Stimulated activated CD8-positive, alpha-beta memory T cell treated with anti-CD3 and anti-CD28 coated beads, Interleukin-15, amount 100 ng/mL, for 24 hours (primary cell): ENCODE measurements at places on chromosomes 11 and 22.

DNA sequence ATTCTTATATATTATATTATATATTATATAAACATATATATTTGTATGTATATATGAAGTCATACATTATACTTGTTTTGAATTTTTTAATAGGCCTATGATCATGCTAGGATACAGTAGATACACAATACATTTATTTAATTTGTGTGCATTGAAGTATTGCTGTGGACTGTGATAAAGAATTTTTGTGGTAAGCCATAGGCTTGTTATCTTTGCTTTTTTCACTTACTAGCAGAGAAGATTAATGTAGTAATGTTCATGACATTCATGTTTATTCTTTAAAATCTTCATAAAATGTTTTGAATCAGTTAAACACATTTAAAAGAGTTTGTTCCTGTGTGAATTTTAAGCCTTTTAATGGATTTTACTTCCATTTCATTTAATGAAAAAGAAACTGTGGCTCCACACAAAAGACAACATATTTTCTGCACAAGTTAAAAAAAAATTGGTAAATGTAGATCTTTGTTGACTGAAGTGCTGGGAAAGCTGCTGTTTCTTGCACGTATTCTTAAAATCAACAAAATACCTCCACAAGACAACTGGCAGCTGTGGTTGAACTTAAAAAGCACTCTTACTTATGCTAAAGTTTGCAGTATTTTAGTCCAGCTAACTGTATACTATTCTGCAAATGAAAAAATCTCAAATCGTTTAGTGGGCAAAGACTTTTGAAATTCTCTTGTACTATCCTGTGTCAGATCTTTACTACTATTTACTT, 156.2 kb downstream of the TMEM135 start:
- DNase-seq, result no peak

GRCh38 chr22:36595940-36596339, 67.0 kb upstream of the EIF3D start:
- no peak for DNase-seq

DNA sequence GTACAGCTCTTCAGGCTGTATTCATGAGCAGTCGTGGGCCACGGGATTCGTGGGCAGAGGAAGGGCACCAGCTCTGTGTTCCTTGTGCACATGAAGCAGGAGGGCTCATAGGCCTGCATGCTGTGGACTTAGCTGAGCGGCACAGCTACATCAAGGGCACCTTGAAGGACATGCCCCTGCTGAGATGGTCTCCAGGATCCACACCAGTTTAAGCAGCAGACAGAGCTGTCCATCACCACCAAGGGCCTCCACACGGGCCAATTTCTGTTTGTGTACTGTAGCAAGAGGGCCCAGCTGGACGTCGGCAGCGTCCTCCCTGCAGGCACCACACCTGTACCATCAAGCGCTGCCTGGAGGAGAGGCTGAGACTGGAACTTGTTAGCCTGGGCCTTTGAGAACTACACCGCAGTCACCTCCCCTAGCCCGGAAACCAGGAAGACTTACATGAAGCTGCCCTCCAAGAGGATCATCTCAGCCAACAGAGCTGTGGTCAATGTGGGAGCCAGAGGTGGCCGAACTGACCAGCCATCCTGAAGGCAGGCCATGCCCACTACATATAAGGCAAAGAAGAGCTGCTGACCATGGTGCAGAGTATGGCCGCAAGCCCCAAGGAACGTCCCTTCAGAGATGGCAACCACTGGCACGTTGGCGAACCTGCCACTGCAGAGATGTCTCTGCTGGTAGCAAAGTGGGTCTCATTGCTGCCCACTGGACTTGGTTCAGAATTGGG, 32.7 kb upstream of the GNB1L start:
- DNase-seq, result no peak

DNA sequence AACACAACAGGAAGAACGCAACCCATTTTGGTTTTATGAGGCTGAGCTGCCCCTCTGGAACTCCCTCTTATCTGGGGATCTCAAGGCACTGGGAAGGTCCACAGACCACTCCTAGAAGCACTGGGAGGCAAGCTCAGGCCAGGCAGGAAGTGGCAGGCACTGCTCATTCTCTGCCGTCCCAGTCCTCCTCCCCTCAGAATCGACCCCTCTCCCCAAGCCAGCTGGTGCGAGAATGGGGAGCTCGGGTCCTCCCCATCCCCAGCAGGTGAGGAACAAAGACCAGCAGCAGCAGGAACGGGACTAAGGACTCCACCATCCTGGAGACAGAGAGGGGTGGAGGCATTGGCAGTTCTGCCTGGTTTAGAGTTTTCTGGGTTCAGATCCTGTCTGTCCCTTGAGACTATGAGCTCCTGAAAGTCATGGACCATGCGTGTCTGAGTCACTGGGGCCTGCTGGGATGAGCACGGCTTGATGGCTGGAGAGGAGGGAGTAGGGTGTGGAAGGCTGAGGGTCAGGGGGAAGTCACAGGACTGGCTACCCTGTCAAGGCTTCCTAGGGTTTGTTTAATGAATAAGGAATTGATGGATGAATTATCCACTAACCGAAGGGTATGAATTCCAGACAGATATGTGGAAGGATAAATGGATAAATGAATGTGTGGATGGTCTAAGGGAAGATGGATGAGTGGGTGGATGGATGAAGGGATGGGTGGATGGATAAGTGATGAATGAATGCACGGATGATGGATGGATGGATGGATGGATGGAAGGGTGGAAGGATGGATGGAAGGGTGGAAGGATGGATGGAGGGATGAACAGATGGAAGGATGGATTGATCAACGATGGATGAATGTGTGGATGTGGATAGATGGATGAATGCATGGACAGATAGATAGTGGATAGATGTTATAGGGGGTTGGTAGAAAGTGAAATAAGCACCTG, 6.4 kb downstream of the MYEOV start:
- no peak for DNase-seq

- no peak for DNase-seq
These were observed 121.1 kb downstream of the KCNC1 start for GRCh38 chr11:17855531-17856290.

GRCh38 chr11:27692781-27693180, 7.5 kb downstream of the BDNF start:
- DNase-seq, result no peak

- no peak for DNase-seq
These were observed 48.5 kb upstream of the BMAL1 start for GRCh38 chr11:13229136-13229535.

- no peak for DNase-seq
These were observed 4.1 kb downstream of the SERPINH1 start for GRCh38 chr11:75565916-75566762.

GRCh38 chr11:86918973-86919372, 36.2 kb downstream of the FZD4 start:
- no peak for DNase-seq

DNA sequence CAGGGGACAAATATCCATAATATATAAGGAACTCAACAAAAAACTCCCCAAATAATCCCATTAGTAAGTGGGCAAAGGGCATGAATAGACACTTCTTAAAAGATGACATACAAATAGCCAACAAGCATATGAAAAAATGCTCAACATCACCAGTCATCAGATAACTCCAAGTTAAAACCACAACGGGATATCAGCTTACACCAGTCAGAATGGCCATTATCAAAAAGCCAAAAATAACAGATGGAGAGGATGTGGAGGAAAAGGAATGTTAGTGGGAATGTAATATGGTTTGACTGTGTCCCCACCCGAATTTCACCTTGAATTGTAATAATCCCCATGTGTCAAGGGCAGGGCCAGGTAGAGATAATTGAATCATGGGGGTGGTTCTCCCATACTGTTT, 350.1 kb downstream of the GUCY1A2 start:
- no peak for DNase-seq

DNA sequence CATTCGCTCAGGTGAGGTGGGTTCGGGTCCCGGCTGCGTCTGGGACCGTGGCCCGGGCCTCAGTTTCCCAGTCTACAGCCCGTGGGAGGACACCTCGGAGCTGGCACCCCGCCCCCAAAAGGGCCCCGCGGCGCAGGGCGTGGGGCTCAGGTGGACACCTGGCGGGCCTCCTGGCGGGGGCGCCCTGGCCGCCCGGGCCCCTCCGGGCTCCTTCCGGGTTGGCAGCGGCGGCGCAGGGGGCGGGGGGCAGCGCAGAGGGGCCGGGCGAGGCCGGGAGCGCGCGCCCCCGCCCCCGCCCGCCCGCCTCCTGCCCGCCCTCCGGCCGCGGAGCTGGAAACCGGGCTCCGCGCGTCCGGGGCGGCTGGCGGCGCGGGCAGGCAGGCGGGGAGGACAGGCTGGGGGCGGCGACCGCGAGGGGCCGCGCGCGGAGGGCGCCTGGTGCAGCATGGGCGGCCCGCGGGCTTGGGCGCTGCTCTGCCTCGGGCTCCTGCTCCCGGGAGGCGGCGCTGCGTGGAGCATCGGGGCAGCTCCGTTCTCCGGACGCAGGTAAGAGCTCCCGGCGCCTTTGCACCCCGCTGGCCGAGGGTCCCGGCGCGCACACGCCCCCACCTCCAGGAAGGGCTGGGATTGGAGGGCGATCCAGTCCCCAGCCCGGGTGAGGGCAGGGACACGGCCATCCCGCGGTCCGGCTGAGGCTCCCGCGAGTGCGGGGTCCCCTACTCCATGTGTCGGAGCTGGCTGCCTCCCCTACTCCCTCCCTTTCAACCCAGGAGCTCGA, at the start of gene EMID1:
Gene EMID1, plus strand, starts transcription at position 303 of the 778 bp plus-strand sequence. Its CDS starts 143 bp downstream, at position 446.
- no peak for DNase-seq

DNA sequence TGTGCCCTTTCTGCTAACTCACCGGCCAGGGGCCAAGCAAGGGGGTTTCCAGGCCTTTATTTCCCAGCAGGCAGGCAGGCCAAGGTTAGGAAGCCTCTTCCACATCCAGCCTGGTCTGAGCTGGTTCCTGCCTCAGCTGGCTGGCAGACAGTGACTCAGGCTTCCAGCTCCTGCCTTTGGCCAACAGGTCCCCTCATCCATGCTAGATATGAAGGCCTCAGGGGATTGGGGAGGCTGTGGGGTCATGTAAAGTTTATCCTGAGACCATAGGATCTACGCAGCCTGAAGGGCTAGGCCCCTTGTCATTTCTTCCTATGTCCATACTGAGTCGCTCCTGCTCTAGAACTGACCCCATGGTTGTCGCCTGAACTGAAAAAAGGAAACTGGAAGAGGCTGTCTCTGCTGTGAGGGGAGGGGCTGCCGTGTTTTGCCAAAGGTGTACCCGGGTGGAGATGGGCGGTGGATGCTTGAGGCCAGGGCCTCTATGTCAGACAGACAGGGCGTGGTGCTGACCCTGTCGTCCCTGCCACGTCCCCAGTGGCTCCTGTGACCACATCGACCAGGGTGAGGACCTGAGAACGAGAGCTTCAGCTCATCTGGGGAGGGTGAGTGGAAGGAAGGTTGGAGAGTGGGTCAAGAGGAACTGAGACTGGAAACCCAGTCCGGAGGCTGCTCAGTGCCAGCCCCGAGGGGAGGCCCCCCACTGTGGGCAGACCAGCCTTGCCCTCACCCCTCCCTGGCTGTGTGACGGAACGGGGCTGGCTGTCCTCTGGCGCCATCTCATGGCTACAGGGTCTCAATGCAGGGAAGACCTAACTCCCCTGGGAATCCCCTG, 17.0 kb downstream of the P2RY6 start:
- DNase-seq, result no peak

- DNase-seq, result no peak
These were observed 23.8 kb downstream of the PACSIN2 start for GRCh38 chr22:42991010-42991651.

DNA sequence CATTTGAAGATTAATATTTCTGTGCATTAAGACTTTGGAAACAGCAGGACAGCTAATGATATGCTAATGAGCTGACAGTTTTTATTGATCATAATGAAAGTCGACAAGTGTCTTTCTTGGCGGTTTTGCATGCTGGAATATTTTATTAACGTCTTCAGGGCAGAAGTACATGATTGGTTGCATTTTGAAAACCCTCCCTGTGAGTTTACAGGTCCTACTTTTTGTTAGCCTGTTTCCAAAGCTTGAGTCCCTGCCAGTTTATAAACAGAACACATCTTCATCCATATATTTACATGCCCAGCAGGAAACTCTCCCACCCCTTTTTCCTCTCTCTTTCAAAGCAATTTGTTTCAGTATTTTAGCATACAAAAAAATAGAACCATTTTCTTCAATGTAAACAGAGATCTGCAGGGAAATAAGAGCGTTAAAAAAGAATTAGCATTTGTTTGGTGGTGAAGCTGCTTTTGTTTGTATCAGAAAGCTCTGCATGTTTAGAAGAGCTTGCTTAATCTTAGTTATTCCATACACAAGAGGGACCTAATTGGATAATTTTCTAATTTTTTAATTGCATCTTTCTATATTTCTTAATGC, 243.6 kb downstream of the NELL1 start:
- no peak for DNase-seq

DNA sequence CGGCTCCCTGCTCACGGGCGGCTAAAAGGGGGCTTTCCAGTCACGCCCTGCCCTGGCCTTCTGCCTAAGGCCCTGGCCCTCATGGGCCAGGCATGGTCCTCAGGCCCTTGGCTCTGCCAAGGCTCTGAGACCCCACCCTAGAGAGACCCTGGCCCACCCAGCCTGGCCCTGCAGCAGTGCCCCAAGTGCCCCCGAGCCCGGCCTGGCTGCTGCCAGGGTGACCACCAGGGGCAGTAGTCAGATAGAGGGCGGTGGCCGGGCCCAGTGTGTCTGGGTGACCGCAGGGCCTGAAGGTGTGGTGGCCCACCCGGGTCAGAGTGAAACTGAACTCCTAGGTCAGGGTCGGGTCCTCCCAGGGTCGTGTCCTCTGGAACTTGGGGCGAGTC, 29.4 kb upstream of the CCDC188 start:
- no peak for DNase-seq

DNA sequence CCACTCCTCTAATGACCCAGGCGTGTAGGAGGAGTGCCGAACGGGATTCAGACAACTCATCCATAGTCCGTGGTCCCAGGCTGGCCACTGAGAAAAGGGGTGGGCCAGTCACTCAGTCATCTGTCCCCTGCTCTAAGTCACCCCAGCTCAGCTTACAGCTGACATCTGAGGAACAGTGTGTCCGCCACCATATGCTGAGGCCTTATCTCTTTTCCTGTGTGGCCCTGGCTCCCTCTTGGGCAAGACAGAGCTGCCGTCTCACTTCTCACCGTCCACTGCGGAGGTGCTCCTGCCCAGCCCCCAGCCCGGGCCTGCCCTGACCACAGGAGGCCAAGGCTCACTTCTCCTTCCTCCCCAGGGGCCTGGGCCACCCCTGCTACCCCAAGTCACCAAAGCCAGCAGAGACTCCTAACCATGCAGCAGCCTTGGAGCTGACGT, 6.8 kb downstream of the CCDC86 start:
- DNase-seq, result no peak

- DNase-seq, result no peak
These were observed 58.5 kb downstream of the NXPE2 start for GRCh38 chr11:114736806-114737205.

- no peak for DNase-seq
These were observed 4.8 kb downstream of the MUC5B start for GRCh38 chr11:1227551-1228100.

DNA sequence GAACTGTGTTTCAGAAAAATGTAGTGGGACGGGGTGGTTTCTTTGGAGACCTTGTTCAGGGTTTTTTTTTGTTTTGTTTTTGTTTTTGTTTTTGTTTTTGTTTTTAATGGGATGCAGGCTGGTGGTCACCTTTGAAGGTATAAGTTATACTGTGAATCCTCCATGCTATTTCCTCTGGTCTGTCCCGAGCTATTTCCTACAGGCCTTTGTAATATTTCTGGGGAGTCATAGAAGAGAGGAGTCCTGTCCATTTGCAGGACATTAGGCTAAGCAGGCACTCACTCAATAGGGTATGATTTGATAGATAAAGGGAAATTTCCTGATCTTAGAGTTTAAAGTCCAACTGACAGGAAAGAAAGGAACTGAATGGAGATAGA, 78.0 kb downstream of the TRAF6 start:
- DNase-seq, result no peak

GRCh38 chr11:96168623-96169022, 174.4 kb downstream of the MAML2 start:
- no peak for DNase-seq
